CD4-positive, alpha-beta T cell (primary cell): ENCODE measurements at places on chromosomes 1 and 21.

- DNase-seq, result peak; percentile 42
Observed at GRCh38 chr1:26761217-26761616, 26.5 kb upstream of the PIGV start.

DNA sequence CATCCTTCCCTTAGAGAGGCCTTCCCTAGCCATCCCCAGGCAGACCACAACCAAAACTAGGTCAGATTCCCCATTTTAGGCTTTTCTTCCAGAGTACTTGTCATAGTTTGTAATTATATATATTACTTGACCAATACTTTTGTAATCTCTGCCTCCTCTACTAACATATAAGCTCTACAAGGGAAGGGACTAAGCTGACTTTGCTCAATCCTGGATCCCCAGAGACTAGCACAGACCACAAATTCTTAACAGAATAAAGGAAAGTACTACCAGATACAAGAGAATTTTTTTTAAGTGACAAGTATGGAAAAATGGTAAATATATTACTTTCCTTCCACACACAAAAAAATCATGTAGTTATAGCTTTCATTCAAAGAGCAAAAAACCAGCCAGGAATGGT lies 2.0 kb downstream of the ZMYM6 start:
- DNase-seq, result no peak

GRCh38 chr1:97780884-97781283 lies 139.9 kb downstream of the DPYD start:
- no peak for DNase-seq

DNA sequence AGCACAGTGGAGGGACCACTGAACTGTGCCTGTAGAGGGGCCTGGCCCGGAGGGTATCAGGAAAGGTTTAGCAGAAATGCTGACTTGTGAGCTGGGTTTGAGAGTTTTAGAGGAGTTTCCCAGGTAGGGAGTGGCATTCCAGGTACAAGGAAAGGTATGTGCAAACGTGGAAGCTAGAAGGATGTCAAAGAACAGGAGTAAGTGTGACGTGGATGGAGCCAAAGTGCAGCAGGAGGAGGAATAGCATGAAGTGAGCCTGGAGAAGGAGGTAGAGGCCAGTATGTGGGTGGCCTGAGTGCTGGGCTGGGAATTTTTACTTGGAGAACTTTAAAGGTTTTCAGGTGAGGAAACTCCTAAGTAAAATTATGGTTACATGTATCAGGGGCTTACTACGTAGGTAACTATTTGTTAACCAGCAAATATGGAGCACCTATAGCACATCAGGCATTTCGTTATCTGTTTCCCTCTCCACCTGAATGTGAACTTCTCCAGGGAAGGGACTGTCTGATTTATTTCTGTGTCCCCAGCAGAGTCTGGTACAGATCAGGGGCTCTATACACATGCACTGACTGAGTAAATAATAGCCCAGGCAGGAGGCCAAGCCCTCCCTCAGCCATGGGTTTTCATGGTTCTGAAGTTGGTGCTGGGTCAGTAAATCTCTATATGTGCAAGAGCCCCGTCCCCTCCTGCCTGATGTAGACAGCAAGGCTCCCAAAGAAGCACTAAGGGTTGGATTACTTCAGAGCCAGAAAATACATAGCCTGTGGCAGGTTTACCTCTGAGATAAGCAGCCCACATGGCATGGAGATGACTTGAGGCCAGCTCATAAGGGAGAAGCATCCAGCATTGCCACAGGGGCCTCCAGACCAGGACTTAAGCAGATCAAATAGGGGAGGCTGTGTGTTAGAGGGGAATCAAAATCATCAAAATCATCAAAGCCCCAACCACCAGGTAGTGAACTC lies 43.4 kb downstream of the CDCP2 start:
- no peak for DNase-seq

GRCh38 chr1:119613769-119614720 lies 34.0 kb downstream of the ZNF697 start:
- peak; percentile 33 for DNase-seq

DNA sequence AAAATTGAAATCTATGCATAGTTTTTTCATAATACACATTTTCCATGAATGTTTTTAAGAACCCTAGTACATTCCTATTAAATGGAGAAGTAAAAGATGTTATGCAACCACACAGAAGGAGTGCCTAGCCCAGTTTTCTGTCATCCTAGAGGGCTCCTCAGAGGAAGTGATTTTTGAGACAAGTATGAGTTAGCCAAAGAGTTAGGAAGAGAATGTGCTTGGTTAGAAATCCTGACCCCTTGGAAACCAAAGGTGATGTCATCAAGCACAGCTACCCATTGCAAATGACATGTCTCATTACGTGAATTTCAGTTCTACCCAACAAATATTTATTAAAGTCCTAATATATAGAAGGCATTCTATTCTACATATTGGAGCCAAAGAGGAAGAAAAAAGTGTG lies 88.9 kb upstream of the TNFSF4 start:
- no peak for DNase-seq

- no peak for DNase-seq
Observed at GRCh38 chr1:203511513-203511912, 17.6 kb downstream of the OPTC start.

GRCh38 chr1:2966449-2967328 lies 54.6 kb upstream of the ACTRT2 start:
- no peak for DNase-seq

DNA sequence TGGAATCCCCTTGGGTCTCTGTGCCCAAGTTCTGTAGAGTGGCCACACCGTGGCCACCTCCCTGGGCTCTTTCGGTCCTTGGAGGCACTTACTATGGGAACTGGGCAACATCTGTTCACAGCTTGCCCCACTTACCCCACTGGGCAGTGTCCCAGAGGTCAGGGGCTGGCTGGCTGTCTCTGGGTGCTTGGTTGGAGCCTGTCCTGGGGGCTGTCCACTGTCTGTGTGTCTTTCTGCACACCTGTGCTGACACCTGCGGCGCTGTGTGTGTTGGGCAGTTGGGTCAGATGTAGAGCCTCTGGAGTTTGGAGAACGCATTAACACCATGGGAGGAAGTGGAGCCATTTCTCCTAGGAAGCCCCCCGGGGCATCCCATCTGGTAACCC lies 1.3 kb upstream of the TMEM54 start:
- DNase-seq, result no peak

DNA sequence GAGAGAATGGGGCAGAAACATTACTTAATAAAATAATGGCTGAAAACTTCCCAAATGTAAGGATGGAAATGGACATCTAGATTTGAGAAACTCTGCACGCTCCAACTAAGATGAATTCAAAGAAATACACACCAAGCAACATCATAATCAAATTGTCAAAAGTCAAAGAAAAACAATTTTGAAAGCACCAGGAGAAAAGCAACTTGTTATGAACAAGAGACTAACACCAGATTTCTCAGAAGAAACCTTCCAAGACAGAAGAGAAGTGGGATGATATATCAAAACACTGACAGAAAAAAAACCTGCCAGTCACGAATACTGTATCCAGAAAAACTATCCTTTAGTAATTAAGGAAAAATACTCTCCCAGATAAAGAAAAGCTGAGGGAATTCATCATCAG lies 208.6 kb upstream of the SAMSN1 start:
- no peak for DNase-seq

GRCh38 chr1:223146745-223147144 lies 3.7 kb upstream of the TLR5 start:
- DNase-seq, result no peak

- no peak for DNase-seq
Observed at GRCh38 chr1:220825819-220826551, 39.3 kb downstream of the MTARC1 start.

GRCh38 chr1:214901718-214902117 lies 180.8 kb upstream of the KCNK2 start:
- DNase-seq, result no peak

DNA sequence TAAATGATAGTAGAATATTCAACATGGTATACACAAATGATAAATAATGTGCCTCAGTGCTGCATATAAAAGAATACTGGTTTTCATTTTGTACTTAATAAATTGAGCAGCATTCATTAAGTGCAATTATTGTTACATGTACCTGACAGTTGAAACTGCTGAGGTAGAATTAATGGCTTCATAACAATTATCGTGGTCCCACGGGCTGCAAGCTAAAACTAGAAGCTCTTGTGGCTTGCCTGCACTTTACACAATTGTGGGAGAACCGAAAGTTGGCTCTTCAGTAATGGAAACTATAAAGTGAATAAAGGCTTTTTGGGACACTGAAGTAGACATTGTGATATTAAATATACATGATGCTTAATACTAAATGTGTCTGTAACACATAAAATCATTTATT lies 23.2 kb downstream of the INSL5 start:
- no peak for DNase-seq

DNA sequence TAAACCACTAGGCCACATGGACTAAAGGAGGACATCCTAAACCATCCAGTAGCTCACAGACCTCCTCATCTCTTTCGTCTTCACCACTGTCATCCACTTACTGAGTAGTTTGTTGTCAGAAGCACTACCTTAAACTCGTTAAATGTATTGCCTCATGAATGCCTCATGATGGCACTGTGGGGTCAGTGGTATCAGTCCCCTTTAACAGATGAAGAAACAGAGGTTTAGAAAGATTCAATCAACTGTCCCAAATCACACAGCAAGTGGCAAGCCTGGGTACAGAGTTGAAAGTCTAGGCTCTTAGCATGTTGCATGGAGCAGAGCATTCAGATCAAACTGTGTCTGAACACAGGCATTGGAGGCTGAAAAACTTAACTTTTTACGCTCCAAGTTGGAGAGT lies 183.6 kb upstream of the KIAA0040 start:
- no peak for DNase-seq

GRCh38 chr1:200626853-200627534 lies 6.4 kb upstream of the KIF14 start:
- DNase-seq, result no peak

DNA sequence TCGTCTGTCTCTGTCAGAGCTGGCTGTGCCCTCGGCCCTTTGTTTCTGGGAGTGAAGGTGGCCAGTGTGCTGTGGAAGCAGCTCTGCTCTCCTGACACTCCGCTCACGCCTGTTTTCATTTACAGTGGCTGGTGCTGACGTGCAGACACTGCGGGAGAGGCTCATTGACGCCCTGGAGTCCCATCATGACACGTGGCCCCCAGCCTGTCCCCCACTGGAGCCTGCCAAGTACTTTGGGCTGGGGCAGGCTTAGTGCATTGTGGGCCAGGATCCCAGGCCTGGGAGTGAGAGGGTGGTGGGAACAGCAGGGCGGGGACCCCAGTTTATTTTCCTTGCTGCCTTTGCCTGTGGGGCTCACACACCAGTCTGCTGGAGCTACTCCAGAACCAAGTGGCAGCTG lies 21.1 kb downstream of the QSOX1 start:
- no peak for DNase-seq

GRCh38 chr1:153245466-153245865 lies 14.0 kb upstream of the LORICRIN start:
- no peak for DNase-seq

DNA sequence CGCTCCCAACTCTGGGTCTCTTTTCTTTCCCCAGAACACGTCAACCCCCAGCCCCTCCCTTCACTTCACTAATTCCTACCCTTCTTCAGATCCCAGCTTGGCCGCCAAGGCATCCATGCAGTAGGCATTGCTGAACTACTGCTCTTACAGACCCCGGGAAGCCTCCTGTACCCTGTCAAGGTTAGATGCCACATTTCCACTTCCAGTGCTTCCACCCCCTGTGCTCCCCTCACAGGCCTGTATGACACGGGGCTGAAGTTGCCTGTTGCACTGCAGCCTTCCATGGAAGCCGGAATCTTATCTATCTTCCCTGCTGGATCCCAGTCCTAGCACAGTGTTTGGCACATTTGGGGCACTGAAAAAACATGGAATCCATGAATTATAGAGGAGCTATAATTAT lies 99.0 kb upstream of the SOD1 start:
- no peak for DNase-seq

DNA sequence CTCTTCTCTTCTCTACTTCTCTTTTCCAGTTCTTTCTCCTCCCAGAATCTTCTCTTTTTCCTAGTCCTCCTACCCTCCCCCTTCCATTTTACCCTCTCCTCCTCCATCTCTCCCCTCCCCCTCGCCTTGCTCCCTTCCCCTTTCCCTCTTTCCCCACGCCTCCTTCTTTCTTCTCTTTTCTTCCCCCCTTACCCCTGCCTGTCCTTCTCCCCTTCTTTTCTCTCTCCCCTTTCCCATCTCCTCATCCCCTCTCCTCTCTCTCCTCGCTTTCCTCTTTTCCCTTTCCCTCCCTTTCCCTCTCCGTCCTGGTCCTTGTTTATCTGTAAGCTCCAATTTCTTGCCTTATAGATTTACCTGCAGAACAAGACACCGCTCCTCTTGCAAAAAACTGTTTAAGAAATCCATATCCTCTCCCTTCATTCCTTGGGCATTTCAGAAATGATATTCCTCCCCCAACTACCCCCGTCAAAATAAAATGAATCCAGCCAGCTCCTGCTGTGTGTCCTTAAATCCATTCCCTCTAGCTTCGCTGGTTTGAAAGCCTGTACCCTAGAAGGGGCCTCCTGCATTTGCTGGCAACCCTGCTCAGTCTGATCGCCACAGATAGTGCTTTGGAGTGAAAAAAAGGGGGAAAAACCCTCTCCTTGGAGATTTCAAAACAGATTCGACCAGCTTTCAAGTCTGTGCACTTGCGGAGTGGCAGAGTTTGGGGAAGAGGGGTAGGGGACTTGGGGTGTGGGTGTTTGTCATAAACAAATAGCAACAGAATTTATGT lies 89.4 kb downstream of the PAPPA2 start:
- DNase-seq, result no peak

DNA sequence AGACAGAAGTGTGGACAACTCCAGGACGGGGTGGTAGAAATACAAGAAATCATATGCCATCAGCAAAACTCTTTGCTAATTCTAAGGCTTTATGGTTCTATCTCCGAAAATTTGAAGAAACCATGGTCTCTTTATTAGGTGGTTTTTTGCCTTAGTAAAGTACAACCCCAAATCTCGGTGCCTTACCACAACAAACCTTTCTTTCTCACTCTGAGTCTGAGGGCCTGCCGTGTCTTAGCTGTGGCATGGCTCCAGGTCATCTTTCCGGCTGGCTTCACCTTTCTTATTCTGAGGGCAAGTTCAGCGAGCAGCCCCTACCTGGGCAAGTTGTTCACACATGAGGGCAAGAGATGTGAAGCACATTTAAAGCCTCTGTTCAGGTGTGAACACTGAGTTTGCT lies 280.6 kb downstream of the TTLL7 start:
- DNase-seq, result no peak

DNA sequence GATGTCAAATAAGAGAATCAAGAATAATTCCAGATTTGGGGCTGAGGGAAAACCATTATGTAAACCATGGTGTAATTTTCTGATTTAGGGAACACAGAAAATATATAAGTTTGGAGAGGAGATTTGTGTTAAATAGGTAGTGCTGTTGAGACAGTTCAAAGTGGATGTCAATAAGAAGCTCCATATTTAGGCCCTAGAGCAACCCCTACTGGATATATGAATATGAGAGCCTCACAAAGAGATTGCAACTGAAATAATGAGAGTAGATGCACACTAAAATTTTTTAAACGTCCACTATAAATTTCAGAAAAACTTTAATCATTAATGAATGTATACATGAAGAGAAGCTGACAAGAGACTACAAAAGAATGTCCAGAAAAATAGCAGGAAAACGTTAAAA lies 1447.8 kb upstream of the PRMT6 start:
- no peak for DNase-seq
